ENCODE measurements at places on chromosomes 16 and 17.
A peak's percentile ranks its signal among the peaks of the same experiment; 100 is the strongest.

DNA sequence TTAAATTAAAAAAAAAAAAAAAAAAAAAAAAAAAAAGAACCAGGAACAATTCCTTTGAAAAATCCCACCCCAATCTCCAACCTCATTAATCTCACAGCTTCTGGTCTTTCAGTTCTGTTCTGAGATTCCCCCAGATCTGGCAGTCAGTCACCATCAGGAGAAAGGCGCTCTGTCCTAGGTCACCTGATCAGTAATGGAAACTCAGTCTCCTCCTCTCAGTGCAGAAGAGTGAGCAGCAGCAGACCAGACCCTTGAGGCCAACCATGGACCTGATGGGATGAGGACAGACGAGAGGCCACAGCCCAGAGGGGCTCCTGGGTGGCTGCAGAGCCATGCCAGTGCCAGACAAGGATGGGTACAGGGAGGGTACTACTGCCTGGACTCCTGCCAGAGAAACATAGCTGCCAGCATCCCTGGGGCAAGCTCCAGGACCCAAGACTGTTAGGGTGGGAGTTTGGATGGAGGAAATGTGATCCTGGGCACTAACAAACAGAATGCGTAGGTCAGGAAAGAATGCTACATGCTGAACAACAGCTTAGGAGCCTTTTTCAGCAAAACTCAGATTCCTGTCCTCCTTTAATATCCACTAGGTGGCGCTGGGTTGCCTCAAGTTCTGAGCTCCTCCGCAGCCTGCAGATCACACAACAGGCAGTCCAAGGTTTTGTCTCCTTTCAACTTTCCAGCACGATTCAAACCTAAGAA lies 28.7 kb downstream of the MPG start:
- DNase-seq, result peak; percentile 7

DNA sequence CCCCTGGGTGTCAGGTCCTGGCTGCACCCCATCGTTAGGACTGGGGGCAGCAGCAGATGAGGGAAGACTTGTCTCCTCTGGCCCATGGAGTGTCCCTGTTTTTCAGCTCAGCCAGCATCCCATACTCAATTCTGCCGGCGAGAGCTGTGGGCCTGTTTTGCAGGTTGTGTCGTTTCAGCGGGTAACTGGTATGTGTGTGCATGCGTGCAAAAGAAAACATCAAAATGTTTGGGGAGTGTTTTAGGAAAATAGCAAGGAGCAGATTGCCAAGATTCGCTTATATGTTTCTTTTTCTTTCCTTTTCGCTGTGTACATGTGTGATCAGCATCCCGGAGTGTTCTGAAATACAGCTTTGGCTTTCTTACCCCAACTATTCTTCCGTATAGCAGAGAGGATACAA lies 34.7 kb downstream of the MSI2 start:
- no peak for DNase-seq

- DNase-seq, result peak; percentile 9
Measured at GRCh38 chr17:59914274-59914854, 21.4 kb downstream of the RPS6KB1 start.

DNA sequence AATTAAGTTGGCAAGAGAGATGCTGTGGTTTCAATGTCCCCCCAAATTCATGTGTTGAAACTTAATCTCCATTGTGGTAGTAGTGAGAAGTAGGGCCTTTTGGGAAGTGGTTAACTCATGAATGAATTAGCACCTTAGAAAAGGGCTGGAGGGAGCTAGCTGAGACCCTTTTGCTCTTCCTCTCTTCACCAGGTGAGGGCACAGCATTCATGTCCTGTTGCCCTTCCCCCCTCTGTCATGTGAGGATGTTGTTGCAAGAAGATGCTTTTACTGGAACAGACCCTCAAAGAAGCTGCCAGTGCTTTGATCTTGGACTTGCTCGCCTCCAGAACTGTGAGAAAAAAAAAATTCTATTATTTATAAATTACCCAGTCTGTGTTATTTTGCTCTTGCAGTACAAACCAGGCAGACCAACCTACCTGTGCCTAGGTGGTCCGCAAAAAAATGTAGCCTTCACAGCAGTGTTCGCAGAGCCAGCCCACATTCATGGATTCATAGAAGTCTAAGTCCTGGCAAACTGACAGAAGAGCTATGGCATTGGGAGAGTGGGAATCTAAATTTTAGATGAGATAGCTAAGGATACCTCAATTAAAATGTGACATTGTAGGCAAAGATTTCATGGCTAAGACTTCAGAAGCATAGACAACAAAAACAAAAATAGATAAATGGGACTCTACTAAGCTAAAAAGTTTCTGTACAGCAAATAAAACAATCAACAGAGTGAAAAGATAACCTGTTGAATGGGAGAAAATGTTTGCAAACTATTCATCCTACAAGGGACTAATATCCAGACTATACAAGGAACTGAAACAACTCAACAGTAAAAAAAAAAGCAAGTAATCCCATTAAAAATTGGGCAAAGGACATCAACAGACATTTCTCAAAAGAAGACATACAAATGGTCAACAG lies 32.0 kb upstream of the ABCA5 start:
- peak; percentile 25 for DNase-seq

GRCh38 chr17:78307887-78308638 lies 51.8 kb downstream of the SOCS3 start:
- DNase-seq, result no peak

GRCh38 chr16:89658221-89658879 lies 714 bp downstream of the SPATA33 start:
- DNase-seq, result no peak

GRCh38 chr16:12319428-12320035 lies 343.0 kb downstream of the SNX29 start:
- DNase-seq, result peak; percentile 46

DNA sequence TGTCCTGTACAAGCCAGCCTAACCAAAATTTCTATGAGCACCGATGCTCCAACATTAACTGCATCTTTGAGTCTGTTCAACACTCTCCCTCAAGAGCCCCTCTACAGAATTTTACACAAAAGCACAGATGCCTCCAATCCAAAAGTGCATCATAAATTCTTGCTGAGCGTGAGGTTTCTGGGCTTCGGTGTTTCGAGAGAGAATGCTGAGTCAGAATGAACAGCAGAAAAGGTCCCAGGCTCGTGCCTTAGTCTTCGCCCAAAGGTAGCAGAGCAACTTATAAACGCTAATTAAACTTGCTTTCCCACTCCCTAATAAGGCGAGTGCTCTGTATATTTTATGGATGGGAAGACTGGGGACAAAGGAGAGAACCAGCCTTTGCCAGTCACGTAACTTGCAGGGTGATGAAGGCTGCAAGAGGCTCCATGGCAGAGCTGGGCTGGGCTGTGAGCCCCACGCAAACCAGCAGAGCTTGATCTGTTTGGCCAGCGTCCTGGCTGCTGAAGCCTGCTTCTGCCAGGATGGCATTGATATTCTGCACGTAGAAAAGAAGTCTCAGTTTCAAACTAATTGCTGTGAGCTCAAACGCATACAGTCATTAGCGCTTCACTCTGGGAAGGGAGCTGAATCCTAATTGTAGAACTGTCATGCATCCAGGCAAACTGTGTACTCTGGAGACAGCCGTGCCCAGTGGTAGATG lies 138.5 kb downstream of the DNAH9 start:
- DNase-seq, result no peak

DNA sequence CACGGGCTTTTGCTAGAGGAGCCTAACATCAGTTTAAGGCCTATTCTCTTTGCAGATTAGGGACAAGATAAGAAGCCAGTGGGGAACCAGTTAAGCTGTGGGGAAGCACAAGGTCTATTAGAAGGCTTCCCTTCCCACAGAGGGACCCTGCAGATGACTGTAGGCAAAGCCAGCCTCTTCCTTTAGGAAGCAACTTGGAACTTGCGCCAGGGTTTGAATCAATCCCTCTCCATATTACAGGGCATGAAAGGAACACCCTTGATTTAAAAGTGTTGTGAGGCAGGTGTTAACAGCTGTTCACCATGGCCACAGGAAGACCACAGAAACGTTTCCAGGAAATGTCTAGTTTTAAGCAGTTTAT lies 77.3 kb downstream of the RPTOR start:
- no peak for DNase-seq

DNA sequence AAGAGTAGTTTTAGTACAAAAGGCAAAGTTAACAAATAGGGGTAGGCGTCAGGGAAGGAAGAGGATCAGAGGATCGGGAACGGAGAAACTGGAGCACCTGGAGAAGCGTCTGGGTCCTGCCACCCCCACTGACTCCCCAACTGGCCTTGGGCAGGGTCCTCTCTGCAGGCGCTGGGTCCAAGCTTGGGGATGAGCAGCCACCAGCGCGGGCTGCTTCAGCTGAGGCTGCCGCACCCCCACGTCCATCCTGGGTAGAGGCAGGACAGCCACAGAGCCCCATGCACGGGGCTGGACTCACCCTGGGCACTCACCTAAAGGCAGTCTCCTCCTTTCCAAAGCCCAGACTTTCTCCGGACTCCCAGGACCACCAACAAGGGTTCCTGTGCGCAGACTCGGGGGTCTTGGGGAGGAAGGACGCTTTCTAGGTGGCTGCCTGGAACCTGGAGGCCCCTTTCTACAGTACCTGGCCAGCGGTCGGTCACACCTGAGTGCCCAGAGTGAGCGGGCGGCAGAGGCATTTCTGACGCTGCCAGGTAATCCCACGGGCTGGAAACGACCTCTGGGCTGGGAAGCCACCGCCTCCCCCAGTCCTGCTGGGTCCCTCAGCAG lies 1.1 kb downstream of the HS3ST6 start:
- no peak for DNase-seq

- no peak for DNase-seq
Measured at GRCh38 chr16:30119428-30119827, 3.6 kb downstream of the MAPK3 start.

DNA sequence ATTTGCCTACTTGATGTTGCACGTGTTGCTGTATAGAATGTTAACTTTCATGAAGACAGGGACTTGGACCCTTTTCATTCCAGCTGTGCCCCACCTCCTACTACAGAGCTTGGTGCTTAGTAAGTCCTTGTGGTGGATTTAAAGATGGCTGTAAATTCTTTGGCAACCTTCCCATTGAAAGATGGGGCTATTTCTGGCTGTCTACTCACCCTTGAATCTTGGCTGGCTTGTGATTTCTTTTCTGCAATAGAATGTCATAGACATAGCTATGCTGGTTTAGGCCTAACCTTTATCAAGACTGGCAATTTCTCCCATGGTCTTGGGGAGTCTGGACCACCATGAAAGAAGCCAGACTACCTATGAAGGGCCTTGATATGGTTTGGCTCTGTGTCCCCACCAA lies 59.0 kb downstream of the ACSM2A start:
- no peak for DNase-seq
